NCI-H2081 (cell line): ENCODE measurements at places on chromosomes 4 and X.

DNA sequence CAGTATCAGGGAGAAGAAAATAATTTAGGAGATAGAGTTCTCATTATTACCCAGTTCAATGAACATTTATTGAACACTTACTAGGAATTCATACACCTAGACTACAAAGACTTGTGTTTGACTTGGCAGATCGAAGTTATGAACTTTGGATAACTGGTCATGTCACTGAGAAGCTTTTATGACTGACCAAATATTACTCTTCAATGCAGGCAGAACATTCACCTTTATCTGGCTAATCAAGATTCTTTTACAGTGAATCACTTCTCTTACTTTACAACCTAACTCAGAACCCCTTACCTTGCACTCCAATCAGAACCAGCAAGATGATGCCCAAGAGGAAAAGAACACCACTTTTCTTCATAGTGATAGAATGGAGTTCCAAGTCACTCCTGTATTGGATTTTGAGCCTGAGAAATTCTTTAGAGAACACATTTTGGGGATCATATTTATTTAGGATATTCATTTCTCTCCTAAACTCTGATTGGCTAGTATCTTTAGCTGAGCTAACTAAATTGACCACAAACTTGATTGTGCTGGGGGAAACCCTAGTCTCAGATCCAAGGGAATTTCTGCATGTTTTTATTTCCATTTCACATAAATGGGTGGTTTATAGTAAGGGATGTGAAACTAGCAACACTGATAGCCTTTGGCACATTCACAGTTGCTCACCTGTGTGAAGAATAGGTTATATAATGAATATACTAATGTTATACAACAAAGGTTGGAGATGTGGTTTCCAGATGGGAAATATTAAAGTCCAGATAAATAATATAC lies at the start of gene CXCL9:
CXCL9 (minus strand) TSS at position 421 of the 774 bp plus-strand sequence; CDS start at position 361, 60 bp downstream.
- no peak for DNase-seq

GRCh38 chr4:77204621-77205020 lies 47.6 kb downstream of the CCNG2 start:
- no peak for DNase-seq

DNA sequence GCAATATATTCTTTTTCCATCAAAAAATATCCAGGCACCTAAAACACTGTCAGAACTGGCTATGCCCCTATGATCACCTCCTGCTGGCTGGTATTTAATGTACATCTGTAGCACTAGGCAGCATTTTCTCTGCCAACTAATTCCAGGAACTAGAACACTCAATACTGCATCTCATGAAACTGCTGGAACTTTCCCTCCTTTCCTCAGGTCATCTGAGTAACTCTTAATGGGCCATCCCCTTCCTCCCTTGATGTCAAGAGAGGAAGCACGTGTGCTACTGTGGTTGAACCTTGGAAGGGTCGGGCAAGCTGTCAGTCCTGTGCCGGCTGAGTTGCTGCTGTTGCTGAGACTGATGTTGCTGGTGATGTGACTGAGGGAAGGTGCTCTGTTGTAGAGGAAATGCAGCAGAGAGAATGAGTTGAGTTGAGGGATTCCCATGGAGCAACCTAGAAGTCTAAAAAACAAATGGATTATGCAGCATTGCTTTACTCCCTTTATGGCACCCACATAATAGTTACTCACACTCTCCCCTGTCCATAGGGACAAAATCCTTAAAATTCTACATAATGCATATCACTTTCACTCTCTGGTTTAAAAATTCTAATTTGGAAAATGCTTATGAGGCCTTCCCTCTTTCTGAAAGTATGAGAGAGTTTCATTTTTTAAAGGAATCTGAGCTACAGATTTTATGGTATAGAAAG lies 39.5 kb downstream of the TMEM165 start:
- DNase-seq: no peak

- no peak for DNase-seq
These were observed 26.1 kb downstream of the RBM46 start for GRCh38 chr4:154807042-154807630.

GRCh38 chrX:19739683-19740082 lies 147.7 kb downstream of the SH3KBP1 start:
- peak; percentile 24 for DNase-seq
